Heart left ventricle (tissue), 16 donors: ENCODE measurements at places on chromosomes 12 and 14. TPM values are rescaled to one million over a fixed set of nuclear protein-coding genes. Genes with fewer than 3 reads are reported as not detected.

ARG2 gene
- 4.1 TPM for total RNA-seq

RFLNA gene
- not detected for total RNA-seq

PMCH gene
- total RNA-seq: not detected

MIP gene
- 0.28 TPM for total RNA-seq

HOXC9 gene
- total RNA-seq: not detected

EPS8 gene
- 26.4 TPM for total RNA-seq

NPAS3 gene
- 2.4 TPM for total RNA-seq

GPR162 gene
- 2.9 TPM for total RNA-seq

IAPP gene
- total RNA-seq: not detected

- no peak for DNase-seq
Measured at GRCh38 chr12:120064054-120064940, 52.3 kb downstream of the RAB35 start.

GRCh38 chr12:93682846-93683261 is 5.7 kb downstream of the CRADD start:
- peak; percentile 55 for DNase-seq

GRCh38 chr12:91565246-91565645 is 382.6 kb upstream of the DCN start:
- no peak for DNase-seq

DNA sequence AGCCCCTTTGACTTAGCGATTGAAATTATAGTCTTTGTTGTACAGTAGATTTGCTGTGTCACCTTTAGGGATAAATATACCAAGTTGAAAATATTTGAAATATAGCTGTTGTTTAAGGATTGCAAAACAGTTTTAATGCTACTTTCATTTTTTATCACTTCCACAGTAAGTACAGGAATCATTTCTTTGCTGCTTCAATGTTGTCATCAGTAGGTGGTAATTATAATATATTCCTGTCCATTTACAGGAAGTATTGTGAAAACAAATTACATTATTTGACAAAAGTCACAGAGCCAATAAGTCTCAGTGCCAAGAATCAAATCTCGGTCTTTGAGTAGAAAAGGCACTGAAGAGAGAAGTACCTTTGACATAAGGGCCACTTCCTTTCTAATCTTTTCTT is 342.6 kb upstream of the RGS6 start:
- DNase-seq: no peak
